NCI-H1092 (cell line): ENCODE measurements at places on chromosomes 1 and 21.

DNA sequence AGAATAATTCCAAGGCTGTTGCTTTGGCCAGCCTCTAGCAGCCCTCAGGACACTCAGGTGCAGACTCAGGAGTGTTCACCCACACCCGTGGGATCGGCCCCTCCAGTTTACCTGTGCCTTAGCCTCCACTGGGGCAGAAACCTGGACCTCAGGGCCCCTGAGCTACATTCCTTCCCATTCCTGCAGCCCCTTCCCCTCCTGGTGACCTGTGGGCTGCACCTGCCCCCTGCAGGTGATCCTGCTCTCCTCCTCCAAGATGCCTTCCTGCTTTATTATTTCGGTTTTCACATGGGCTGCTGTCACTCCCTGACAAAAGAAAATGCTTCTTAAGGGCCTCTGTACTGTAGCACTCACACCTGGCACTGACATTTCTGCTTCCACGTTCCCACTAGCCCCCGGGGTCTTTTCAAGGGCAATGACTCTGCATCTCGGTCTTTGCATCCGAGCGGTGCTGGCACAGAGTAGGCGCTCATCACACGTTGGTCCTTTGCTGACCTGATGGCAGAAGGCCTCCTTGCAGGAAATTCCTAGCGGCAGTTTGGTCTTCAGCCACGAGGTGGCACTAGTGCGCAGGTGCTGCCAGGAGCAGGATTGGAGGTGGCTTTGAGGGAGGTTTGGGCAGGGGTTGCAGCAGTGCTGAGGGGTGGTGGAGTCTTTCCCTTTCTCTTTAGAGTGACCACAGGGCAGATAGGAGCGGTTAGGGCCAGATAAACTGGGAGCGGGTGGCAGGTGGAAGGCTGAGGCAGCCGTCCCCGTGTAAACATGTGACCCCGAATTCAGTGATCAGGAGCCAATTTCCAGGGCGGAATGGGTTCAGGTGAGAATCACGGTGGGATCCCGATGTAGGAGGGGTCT lies 25.3 kb upstream of the ETV3 start:
- peak; percentile 48 for DNase-seq

GRCh38 chr1:231508941-231509340 lies 19.5 kb upstream of the TSNAX start:
- DNase-seq, result no peak

DNA sequence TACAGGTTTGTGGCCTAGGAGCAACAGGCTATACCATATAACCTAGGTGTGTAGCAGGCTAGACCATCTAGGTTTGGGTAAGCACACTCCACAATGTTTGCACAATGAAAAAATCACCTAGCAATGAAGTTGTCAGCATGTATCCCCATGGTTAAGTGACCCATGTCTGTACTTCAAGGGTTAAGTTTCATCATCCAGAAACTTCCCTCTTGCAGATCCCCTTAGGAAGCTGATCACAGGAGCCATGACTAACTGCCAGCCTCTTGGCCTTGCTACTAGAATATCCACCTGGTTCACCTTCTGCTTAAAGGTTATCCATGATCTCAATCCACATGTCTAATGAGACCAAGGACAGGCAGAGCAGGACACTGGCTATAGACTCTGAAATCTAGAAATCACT lies 3.5 kb upstream of the UBXN10 start:
- DNase-seq, result no peak

DNA sequence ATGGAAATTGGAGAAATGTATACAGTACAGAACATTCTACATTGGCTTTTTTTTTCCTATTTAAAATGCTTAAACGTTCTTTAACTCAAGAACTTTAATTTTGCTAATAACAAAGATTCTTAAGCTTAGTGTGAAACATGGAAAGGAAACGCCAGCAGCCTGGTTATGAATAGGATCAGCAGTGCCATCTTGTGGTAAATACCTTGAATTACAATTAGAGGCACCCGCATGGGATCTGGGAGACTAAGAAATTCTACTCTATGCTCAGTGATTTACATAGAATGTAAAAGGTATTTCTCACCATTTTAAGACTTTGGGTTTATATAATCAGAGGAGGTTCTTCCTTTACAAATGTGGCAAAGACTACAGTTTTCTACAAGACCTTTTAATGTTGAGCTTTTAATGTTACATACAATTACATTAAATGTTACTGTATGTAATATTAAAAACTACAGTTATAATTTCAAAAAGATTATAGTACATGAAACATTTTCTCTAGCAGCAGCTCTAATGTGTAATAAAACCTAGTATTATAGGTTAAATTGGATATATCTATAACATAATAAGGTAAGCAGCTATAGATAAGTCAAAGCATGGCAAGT lies 32.1 kb upstream of the APOBEC4 start:
- no peak for DNase-seq

DNA sequence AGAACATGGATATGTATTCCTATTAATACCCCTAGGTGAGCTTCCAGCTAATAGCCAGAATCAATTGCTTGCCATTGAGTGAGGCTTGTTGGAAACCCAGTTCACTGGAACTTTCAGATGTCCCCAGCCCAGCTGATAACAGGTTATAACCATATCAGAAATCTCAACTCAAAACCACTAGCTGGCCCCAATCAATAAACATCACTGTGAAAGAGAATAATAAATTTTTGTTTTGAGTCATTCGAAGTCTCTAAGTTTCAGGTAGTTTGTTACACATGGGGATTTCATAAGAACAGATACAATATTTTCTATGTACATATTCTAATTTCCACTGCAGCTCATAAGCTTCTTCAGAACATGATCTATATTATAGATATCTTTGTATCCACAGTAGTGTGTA lies 162.9 kb upstream of the SNX7 start:
- no peak for DNase-seq

GRCh38 chr1:169653873-169654272 lies 23.9 kb upstream of the SELP start:
- DNase-seq, result no peak

- no peak for DNase-seq
Observed at GRCh38 chr1:156465747-156466365, 34.7 kb downstream of the MEF2D start.

DNA sequence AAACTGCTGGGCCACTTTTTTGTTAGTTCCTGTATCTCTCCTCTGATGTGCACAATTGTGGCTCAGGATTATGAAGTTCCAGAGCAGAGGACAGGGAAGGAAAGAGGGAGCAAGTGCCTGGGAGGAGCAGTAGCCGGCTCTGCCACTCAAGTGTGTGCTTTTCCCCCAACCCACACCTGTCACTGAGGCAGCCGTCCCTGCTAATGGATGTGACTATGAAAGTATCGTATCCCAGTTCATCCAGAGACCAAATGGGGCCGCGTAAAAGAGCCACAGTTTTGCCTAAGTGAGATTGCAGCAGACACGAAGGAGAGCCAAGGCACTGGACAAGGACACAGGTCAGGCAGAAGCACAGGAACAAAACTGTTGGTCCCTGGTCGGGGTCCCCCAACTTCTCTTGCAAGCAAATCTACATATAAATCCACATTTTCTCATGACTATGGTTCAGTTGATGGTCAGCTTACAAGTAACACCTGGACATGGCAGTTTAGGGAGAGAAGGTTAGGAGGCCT lies 204.7 kb downstream of the RHOU start:
- no peak for DNase-seq

GRCh38 chr1:225655509-225656258 lies 2.8 kb upstream of the ENAH start:
- DNase-seq, result peak; percentile 26

DNA sequence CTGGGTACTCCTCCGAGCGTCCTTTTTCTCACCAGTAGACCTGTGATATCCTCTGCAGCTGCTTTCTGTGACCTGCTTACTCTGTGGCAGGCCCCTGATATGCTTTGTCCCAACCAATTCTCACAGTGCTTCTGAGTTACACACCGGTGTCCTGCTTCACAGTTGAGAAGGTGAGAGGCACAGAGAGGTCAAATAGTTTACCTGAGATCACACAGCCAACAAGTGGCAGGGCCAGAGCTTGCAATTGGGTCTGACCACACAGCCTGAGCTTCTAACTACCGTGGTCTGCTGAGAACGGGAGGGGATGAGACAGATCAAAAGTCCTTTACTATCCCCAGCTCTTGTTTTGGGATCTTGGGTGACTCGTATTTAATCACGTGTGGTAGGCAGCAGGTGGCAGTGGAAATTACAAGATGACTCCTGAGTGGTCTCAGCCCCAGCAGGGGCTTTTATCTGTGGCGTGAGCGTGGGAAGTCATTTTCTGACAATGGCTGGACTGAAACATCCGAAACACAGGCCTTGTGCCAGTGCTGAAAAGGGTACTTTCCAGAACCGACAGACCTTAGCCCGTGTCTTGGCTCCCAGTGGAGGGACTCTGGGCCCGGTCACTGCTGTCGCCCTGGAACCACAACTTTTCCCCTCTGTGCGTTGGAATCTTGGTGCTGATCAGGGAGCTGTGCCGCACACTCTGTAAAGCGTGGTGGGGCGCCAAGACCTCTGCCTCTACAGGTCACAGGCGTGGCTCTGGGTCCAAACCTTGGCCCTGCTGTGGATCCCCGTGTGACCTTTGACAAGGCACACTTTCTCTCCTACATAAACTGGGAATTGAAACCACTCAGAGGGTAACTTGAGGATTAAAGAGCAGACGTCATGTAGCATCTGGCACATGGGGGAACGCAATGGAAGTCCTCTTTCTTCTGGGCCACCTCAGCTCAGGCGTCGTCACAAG lies 11.9 kb downstream of the THEMIS2 start:
- no peak for DNase-seq

DNA sequence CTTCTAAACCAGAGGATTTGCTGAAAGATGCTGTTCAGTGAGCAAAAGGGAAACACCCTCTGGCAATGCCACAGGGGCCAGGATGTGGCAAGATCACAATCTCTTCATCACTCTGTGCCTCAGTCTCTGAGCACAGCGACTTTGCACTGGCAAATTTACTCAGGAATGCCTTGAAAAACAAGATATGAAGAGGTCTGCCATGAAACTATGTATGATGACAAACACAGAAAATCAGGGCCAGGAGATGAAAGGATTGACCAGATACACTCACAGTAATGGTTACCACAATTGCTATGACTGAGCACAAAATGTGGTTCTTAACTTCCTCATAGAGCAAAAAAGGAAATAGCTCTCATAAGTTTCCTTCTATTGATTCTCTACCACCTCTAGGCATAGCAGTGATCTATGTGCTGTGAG lies 5.8 kb downstream of the TTC13 start:
- no peak for DNase-seq

DNA sequence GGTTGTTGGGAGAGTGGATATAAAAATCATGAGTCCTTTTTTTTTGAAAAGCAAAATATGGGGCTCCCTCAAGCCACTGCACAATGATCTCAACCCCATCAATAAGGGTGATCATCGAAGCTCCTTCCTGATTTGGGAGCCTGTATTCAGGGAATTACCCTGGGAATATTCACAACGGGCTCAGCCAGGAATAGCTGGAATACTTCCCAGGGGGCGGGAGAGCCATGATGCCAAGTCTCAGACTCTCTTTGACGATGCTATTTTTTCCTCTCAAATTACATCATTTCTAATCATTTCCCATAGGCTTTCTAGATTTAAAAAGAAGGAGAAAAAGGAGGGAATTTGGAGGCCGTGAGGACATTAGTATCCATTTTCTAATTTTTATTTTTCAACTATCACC lies 18.4 kb downstream of the OLIG1 start:
- DNase-seq, result no peak

DNA sequence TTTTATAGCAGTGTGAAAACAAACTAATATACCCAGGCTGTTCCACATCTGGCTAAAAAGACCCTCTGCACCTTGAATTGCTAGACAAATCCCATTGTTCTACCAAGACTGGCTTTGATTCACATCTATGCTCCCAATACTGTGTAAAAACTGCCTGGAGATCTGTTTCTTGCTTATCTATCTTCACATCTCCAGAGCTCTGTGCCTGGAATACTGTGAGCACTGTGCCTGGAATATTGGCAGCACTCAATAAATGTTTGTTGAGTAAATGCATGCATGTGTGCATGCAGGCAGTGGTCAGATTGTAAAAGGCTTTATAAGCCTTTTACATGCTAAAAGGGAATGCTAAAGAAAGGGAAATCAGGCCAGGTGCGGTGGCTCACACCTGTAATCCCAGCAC lies 75.5 kb upstream of the APP start:
- no peak for DNase-seq

GRCh38 chr1:226688056-226688748 lies 50.9 kb downstream of the ITPKB start:
- DNase-seq, result no peak

- DNase-seq, result no peak
Observed at GRCh38 chr1:204972426-204972825, 70.6 kb upstream of the CNTN2 start.

- DNase-seq, result no peak
Observed at GRCh38 chr1:3651026-3651929, 1.0 kb upstream of the TP73 start.

GRCh38 chr1:152397474-152397873 lies 16.6 kb downstream of the CRNN start:
- no peak for DNase-seq

GRCh38 chr21:25934771-25935224 lies 200.0 kb downstream of the GABPA start:
- DNase-seq, result no peak

- DNase-seq, result no peak
Observed at GRCh38 chr1:38991638-38992411, 749 bp downstream of the AKIRIN1 start.

DNA sequence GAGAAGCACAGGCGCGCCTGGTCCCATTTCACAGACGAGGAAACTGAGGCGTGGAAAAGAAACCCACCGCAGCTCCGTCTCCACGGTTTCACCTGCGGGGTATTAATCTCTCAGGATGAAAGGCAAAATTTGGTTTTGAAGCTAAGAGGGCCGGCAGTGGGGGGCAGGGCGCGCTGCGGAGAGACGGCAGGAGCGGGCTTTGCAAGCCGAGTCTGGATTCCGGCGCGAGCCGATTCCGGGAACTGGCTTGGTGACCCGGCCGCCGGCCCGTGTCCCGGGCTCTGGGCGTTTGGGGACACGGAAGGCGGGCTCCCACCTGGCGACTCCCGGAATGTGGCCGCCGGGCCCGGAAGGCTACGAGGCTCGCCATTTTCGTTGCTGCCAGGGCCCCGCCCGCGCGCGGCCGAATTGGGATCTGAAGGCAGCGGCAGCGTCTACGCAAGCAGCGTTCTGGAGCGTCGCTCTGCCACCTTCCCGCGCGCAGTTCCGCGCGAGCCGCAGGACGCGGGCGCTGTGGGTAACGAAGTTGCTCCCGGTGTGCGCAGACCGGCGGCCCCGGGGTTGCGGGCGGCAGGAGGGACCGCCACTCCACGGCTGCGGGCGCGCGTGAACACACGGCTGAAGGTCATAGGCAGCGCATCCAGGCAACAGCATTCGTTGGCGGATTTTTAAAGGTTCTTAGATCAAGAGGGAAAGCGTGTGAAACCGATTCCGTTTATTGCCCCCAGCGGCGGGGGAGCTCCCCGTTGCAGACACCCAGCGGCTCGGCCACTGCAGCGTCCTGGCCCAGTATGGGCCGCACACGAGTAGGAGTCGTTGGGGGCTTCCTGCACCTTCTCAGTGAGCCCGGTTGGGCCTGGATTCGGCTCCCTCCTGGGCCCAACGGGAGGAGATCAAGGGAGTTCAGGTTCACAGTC lies 5.4 kb upstream of the PRDM16 start:
- no peak for DNase-seq
